Endothelial cell of umbilical vein (primary cell): ENCODE measurements at places on chromosomes 5 and 9. TPM values are rescaled to one million over a fixed set of nuclear protein-coding genes. Genes with fewer than 3 reads are reported as not detected.
A peak's percentile ranks its signal among the peaks of the same experiment; 100 is the strongest.

DNA sequence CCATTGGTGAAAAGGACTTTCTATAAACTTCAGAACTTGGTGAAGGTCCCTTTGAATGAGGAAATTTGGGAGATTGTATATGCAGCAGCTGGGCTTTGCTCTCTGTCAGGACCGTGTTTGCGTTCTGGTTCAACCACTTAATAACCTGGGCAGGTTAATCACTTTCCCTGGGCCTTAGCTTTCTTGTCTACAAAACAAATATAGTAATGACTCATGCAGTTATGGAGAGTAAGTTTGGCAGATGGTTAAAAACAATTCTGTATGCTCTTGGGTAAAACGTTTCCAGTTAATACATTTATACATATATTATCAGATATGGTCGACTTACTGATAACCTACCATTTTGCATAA lies 197.0 kb downstream of the ARHGEF28 start:
- H3K4me3 ChIP-seq, result no peak overlapping the region
- no peaks in the 10 kb centered on the region for H3K27me3 ChIP-seq
- H3K4me1 ChIP-seq, result peaks cover 17% of the 10 kb centered on the region
- H3K27ac ChIP-seq, result no peak overlapping the region

- no peaks in the 10 kb centered on the region for H3K27me3 ChIP-seq
- H3K36me3 ChIP-seq, result no peaks in the 10 kb centered on the region
- peak overlapping the region; percentile 1 for H3K27ac ChIP-seq
- no peak overlapping the region for H3K4me3 ChIP-seq
- peaks cover 11% of the 10 kb centered on the region for H3K4me1 ChIP-seq
Observed at GRCh38 chr5:139571543-139571942, 10.4 kb downstream of the UBE2D2 start.

DNA sequence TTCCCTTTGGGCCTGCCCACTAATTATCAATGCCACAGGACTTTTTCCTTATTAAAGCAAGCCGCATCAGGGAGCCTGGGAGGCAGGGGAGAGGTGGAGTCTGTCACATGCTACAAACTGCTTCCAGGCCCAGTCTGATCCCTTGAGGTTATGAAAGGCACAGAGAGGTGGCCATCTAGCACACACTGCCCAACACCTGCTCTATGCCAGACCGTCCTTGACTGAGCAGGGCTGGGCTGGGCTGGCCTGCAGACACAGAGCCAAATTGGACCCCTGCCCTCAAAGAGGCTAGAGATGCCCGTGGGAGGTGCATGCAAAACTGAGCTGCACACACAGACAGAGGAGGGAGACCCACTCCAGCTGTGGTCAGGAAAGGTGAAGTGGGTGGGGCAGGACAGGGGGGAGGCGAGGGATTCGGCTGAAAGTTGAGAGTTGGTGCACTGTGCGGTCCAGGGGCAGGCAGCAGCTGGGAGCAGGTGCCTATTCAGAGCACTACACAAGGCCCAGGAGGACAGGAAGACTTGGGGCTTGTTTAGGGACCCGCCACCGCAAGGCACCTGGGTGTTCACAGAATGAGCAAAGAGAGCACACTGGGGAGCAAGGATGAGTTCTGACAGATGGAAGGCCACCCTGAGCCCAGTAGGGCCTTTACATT lies 36.4 kb upstream of the TCF7 start:
- no peak overlapping the region for H3K27ac ChIP-seq
- H3K36me3 ChIP-seq, result no peaks in the 10 kb centered on the region
- no peak overlapping the region for H3K4me3 ChIP-seq
- no peaks in the 10 kb centered on the region for H3K4me1 ChIP-seq
- H3K27me3 ChIP-seq, result peaks cover 2% of the 10 kb centered on the region

DNA sequence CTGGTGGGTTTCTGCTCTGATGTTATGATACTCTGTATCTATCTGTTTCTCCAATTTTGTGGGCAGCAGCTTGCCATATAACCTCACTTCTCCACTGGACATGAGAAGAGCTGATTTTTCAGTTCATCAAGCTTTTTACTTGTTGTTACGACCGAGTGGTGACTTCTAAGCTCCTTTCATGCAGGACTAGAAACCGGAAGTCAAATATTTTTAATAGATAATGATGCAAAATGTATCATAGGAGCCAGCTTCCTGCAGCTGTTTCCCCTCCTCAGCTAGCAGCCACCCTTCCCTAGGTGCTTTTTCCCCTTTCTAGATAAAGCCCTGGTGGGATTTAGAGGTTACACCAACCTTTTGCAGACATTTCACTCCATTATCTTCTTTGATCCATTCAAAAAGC lies 17.0 kb upstream of the ADAM19 start:
- no peak overlapping the region for H3K4me3 ChIP-seq
- DNase-seq, result peak; percentile 75
- H3K27ac ChIP-seq, result peak overlapping the region; percentile 90
- H3K4me1 ChIP-seq, result peaks cover 37% of the 10 kb centered on the region
- no peaks in the 10 kb centered on the region for H3K27me3 ChIP-seq

Gene COL23A1
- polyA plus RNA-seq, result not detected in 2 replicates

Gene EGR1
- polyA plus RNA-seq, result 6.5 and 7.2 TPM in 2 replicates

Gene ANKRD31
- not detected in 2 replicates for polyA plus RNA-seq

- no peak overlapping the region for H3K4me3 ChIP-seq
- no peaks in the 10 kb centered on the region for H3K27me3 ChIP-seq
- H3K36me3 ChIP-seq, result no peaks in the 10 kb centered on the region
- peaks cover 13% of the 10 kb centered on the region for H3K4me1 ChIP-seq
- no peak overlapping the region for H3K27ac ChIP-seq
Observed at GRCh38 chr5:127985811-127986325, 97.7 kb upstream of the SLC12A2 start.

Gene STOML2
- polyA plus RNA-seq, result 187 and 206 TPM in 2 replicates

DNA sequence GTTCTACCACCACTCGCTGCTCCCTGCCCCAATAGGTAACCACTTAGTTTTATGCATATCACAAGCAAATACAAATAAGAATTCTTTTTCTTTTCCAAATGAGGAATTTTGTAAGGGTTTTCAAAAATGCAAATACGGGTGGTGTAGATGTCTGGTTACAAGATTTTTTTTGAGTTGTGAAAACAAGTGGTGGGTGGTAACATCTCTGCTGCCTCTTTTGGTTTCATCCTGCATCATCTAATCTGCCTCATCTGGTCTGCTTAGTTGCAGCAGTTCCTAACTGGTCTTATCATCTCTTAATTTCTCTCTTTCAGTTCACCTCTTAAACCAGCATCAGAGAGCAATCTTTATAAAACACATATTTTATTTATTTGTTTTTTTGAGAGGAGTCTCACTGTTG lies 5.3 kb downstream of the NFX1 start:
- H3K27ac ChIP-seq, result no peak overlapping the region
- H3K27me3 ChIP-seq, result no peaks in the 10 kb centered on the region
- H3K4me3 ChIP-seq, result no peak overlapping the region

DNA sequence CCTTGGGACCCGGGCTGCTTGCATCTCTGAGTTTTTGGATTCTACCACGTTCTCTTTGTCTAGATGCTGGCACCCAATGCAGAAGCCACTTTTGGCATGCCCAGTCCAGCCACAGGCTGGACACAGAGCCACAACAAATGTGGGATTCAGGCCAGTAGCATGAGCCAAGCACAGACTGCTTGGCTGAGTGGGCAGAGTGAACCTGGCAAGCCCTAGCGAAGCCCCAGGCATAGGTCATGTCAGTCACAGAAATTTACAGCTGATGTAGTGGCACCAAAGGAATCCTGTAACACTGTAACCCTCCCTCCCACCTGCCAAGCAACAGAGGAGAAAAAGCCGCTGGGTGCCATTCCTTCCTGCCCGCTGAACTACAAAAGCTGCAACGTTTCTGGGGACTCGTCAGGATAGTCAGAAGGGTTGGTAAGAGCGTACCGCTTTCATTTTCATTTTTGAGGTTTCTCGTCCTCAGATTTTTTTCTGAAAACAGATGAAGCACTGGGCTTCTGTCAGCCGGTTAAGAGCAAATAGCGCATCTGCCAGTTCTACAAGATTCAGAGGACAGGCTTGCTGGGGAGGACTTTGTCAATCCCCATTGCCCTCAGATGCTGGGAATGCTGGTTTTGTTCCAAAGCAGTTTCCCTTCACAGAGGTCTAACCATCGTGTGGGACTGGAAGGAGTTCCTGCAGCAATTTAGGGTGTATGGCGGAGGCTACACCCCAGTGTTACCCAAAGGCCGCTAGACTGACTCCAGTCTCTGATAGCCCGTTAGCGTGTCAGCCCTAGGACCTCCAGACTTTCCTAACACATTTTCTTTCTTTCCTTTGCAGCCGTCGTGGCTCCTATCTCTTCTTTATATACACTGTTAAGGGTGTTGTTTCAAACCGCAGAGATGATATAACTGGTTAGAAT lies 399.0 kb downstream of the HTR1A start:
- no peak overlapping the region for H3K4me3 ChIP-seq
- H3K27ac ChIP-seq, result no peak overlapping the region
- no peaks in the 10 kb centered on the region for H3K4me1 ChIP-seq
- no peak for DNase-seq

- H3K4me1 ChIP-seq, result no peaks in the 10 kb centered on the region
- no peak overlapping the region for H3K4me3 ChIP-seq
- H3K27me3 ChIP-seq, result no peaks in the 10 kb centered on the region
- no peak for DNase-seq
- no peak overlapping the region for H3K27ac ChIP-seq
Observed at GRCh38 chr9:81627481-81627880, 61.9 kb downstream of the TLE1 start.

Gene SPINK6
- polyA plus RNA-seq, result not detected in 2 replicates

DNA sequence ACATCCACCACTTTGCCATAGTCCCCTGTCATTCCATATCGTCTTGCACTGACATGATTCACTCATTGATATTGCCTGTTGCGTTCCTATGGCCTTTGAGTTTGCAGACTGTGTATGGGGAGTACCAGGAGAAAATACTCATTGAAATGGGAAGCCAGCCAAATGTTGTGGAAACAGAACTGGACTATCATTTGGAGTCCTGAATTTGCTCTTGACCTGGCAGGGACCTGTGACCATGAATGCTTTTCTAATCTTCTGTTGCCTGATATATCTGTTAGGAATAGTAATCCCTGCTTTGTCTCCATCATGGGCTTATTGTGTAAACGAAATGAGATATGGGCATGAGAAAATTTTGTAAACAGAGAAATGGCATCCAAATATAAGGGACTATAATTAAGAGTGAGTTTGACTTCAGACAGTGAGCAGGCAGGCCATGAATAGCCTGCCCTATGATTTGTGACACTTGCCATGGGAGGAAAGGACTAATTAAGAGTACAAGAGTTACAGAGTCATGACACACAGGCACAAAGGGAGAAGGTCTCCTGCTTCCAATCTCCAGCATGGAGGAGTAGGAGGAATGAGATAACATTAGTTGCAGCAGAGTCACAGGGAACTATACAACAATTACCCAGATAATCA lies 572.9 kb upstream of the SGCD start:
- no peak overlapping the region for H3K27ac ChIP-seq
- DNase-seq, result no peak
- H3K4me1 ChIP-seq, result no peaks in the 10 kb centered on the region
- H3K4me3 ChIP-seq, result no peak overlapping the region

GRCh38 chr5:72722792-72723452 lies 93.5 kb upstream of the TNPO1 start:
- H3K4me1 ChIP-seq, result no peaks in the 10 kb centered on the region
- H3K27me3 ChIP-seq, result peaks cover 3% of the 10 kb centered on the region
- no peak overlapping the region for H3K4me3 ChIP-seq
- H3K27ac ChIP-seq, result no peak overlapping the region
- DNase-seq, result no peak

- H3K27me3 ChIP-seq, result no peaks in the 10 kb centered on the region
- H3K4me3 ChIP-seq, result no peak overlapping the region
- no peak overlapping the region for H3K27ac ChIP-seq
- DNase-seq, result no peak
- no peaks in the 10 kb centered on the region for H3K4me1 ChIP-seq
- no peaks in the 10 kb centered on the region for H3K36me3 ChIP-seq
Observed at GRCh38 chr9:265209-265870, 50.7 kb downstream of the DOCK8 start.

Gene C5
- 0.79 and 1.0 TPM in 2 replicates for polyA plus RNA-seq

Gene ZFP37
- polyA plus RNA-seq, result 0.13 and 0.21 TPM in 2 replicates

GRCh38 chr9:113650207-113651131 lies 186.9 kb downstream of the RGS3 start:
- peak; percentile 86 for DNase-seq
- H3K36me3 ChIP-seq, result no peaks in the 10 kb centered on the region
- H3K4me3 ChIP-seq, result no peak overlapping the region
- peak overlapping the region; percentile 72 for H3K27ac ChIP-seq

GRCh38 chr5:166270712-166271111 lies 2020.7 kb upstream of the WWC1 start:
- no peaks in the 10 kb centered on the region for H3K36me3 ChIP-seq
- H3K4me3 ChIP-seq, result no peak overlapping the region
- no peak for DNase-seq
